ENCODE measurements at places on chromosomes 2 and 18. TPM values are rescaled to one million over a fixed set of nuclear protein-coding genes. Genes with fewer than 3 reads are reported as not detected.

GRCh38 chr2:123659120-123659519 lies 366.0 kb upstream of the CNTNAP5 start:
- no peak overlapping the region for H3K4me3 ChIP-seq
- H3K27me3 ChIP-seq: no peaks in the 10 kb centered on the region
- H3K4me1 ChIP-seq: no peaks in the 10 kb centered on the region
- no peak for DNase-seq
- no peak overlapping the region for H3K27ac ChIP-seq

DNA sequence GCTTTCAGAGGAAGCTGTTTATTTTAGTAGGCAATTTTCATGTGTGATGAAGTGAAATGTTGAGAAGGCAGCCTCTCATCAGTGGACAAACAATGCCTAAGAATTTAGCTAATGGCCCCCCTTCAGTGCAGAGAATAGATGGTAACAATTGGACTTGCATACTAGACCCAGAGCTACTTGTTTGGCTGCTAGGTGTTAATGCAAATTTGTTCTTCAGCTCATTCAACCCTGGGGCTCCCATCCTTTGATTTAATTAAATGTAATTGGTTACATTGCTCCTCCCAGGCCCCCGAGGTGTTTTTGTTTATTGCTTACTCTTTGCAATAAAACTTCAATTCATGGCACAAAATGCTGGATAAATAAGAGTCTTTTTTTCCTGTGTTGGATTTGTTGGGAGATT lies 68.6 kb downstream of the CAMKMT start:
- no peak overlapping the region for H3K27ac ChIP-seq
- no peaks in the 10 kb centered on the region for H3K36me3 ChIP-seq
- no peak for DNase-seq

DNA sequence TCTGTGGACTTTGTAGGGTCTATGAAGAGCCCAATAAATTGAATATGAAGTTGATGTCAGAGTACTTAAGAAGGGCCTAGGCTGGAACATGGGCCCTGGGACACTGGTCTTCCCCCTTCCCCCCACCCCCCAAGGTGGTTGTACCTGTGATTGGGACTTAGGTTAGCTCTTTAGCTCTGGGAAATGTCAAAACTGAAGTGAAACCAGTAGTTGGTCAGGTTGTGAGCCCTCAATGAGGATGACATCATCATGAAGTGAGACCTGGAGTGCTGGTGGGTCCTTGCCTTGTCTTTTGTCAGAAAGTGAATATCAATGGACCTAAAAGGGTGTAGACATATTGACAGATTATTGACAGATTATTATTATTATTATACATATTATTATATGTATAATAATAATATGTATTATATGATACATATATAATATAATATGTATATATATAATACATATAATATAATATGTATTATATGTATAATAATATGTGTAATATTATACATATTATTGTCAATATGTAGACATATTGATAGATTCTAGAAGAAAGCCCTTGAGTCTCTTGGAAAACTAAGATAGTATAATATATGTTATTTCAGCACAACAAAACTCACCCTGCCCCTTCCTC lies 5.4 kb downstream of the MARS2 start:
- DNase-seq: no peak
- H3K27me3 ChIP-seq: no peaks in the 10 kb centered on the region
- H3K27ac ChIP-seq: no peak overlapping the region
- no peaks in the 10 kb centered on the region for H3K36me3 ChIP-seq
- H3K4me3 ChIP-seq: no peak overlapping the region
- H3K4me1 ChIP-seq: no peaks in the 10 kb centered on the region

- no peak overlapping the region for H3K27ac ChIP-seq
- H3K4me3 ChIP-seq: no peak overlapping the region
- H3K27me3 ChIP-seq: no peaks in the 10 kb centered on the region
These were observed 34.9 kb upstream of the TFCP2L1 start for GRCh38 chr2:121319941-121320340.

DNA sequence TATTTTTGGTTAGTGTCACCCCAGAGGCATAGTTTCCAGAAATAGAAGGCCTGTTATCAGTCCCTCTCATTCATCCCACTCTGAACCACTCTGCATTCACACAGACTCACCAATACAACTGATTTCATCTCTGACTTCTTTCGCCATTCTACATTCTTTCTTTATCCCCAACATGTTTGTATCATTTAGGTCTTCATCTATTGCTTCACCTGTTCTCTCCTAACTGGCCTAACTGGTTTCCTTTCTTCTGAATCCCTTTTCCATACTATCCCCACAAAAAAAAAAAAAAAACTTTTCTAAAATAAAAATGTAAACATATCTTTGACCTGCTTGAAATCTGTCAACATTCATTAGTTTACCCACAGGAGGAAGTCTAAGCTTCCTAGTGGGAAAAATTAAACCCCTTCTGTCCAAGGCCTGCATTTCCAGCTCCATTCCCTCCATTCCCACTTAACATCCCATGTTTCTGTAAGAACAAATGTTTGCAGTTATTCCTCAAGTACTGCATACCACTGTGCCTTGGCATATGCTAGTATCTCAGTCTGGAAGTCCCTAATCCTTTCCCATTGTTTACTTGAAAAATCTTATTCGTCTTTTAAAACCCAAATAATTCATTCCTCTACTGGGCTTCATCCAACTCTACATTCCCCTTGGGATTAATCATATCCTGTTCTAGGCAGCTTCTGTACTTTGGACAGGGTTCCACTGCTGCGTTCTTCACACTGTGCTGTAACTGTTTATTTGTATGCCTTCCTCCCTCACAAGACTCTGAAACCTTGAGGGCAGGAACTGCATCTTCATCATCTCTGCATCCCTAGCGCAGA lies 68.5 kb downstream of the FIGN start:
- peak; percentile 47 for DNase-seq
- H3K27me3 ChIP-seq: no peaks in the 10 kb centered on the region
- no peaks in the 10 kb centered on the region for H3K36me3 ChIP-seq
- H3K4me3 ChIP-seq: no peak overlapping the region
- no peak overlapping the region for H3K27ac ChIP-seq

The SANBR gene
- total RNA-seq: 17.7 TPM

Measured in aorta (tissue), 5 donors.